NCI-H226 (cell line): ENCODE measurements at places on chromosomes 5 and 9.

- DNase-seq = peak; percentile 50
These were observed 4.9 kb upstream of the RARS1 start for GRCh38 chr5:168481330-168481788.

- peak; percentile 52 for DNase-seq
These were observed 168.5 kb upstream of the PIK3R1 start for GRCh38 chr5:68047035-68047434.

- DNase-seq = no peak
These were observed 32.1 kb downstream of the PDGFRB start for GRCh38 chr5:150123542-150123941.

GRCh38 chr9:2173170-2173569 lies 158.0 kb downstream of the SMARCA2 start:
- DNase-seq = no peak

DNA sequence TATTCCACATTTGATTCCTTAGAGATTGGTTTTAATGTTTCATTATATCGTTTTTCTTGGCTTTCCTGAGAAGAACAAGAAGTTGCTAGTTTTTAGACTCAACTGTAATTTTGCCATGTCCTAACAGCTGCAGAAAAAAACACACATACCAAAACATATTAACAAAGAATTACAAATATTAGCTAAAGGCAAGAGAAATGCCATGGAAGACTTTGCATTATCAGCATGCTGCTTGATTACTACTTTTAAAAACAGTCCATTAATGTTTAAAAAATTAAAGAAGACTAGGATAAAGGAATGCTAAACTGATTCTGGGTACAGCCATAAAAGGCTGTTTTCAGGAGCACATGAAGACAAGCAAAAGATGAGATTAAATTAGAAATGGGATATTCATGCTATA lies 20.5 kb upstream of the IFNE start:
- no peak for DNase-seq

DNA sequence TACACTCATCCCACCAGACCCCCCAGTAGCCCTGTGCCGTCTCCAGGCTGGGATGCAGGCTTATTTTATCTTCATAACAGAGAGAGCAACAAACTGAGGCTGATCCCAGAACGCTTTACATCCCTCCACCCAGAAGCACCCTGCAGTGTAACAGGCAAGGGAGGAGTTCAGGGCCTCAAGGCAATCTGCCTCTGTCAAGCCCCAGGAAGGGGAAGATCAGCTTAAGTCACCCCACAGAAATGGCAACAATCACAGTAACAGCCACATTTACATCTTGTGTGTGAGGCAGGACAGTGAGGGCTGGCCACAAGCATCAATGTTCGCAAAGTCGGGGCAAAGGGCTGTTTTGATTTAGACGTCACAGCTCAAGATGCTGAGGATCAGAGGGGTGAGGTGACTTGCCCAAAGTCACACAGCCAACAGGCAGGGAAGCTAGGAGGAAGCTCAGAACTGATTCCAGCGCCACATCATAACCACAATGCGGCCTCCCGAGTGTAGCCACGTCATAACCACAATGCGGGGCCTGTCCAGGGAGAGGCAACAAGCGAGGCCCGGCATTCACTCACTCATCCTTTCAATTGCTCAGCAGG lies 14.4 kb downstream of the STK10 start:
- peak; percentile 72 for DNase-seq

- DNase-seq = no peak
These were observed 23.0 kb downstream of the SLC36A1 start for GRCh38 chr5:151470439-151470838.

DNA sequence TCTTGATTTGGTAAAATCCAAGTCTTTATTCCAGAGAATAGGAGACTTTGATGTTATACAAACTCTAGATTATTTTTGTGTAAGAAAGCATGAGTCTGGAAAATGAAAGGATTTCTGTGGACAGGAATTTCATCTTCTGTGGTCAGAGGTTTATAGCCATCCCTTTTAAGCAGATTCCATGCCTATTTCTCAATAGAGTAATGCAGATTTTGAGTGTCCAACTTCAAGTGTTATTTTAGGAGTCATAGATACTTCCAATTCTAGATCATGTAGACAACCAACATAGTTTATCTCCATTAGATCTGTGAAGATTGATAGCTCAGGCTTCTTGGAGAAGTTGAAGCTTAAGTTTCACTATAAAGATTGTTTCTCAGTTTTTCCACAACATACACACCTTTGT lies 379.7 kb downstream of the PSAT1 start:
- DNase-seq = no peak

DNA sequence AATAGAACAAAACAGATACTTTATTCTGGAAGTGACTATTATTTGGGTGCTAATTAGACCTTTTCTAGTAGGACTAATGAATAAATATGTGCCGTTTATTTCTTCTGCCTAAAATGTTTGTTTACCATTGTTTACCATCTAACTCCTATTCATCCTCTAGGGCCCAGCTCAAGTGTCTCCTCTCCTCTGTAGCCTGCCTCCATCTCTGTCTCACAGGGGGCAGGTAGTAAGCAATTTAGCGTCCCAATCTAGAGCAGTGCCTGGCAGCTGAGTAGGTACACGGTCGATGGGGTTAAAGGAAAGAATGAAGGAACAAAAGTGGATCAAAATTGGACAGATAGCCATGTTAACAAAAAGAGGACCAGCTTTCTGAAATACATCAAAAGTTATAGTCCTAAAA lies 230.9 kb downstream of the SLF1 start:
- DNase-seq = no peak

GRCh38 chr9:13410566-13411031 lies 131.1 kb upstream of the MPDZ start:
- DNase-seq = peak; percentile 86

- no peak for DNase-seq
These were observed 36.3 kb upstream of the STX17 start for GRCh38 chr9:99870126-99870525.

DNA sequence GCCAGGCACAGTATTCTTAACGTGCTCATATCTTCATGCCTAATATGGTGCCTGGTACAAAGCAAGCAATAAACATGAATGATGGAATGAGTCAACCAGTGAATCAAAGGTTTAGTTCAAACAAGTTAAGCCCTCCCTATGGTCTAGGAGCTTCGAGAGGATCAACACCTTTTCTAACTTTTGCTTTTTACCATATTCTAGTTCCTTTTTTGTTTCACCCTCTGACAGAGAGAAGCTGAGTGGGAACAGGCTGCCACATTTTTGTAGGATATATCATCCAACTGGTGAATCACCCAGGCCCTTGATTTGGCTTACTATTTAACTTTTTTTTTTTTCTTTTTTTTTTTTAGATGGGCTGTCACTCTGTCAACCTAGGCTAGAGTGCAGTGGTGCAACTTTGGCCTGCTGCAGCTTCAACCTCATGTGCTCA lies 39.3 kb upstream of the TNC start:
- DNase-seq = peak; percentile 79

GRCh38 chr5:97172227-97172626 lies 10.8 kb downstream of the RIOK2 start:
- DNase-seq = no peak

GRCh38 chr5:5340206-5340729 lies 82.2 kb upstream of the ICE1 start:
- peak; percentile 89 for DNase-seq

GRCh38 chr9:129936222-129936621 lies 101.0 kb downstream of the USP20 start:
- DNase-seq = no peak

DNA sequence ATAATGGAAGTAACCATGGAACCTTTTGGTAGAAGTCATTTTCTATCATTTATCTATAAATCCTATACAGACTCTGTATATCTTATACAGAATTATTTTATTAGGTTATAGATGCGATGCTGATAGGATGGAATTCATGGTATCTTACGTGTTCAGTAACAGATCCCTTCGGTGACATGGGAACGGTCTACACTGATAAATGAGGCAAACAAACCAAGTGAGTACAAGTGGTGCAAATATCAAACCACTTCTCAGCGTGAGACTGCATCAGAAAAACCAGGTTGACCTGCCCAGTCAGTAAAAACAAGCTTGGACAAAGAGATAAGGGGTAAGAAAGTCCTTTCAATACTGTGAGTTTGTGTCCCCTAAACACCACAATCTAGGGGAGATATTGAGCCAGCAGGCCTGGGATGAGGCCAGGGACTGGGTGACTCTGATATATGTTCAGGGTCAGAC lies 215.5 kb downstream of the GAPVD1 start:
- no peak for DNase-seq

DNA sequence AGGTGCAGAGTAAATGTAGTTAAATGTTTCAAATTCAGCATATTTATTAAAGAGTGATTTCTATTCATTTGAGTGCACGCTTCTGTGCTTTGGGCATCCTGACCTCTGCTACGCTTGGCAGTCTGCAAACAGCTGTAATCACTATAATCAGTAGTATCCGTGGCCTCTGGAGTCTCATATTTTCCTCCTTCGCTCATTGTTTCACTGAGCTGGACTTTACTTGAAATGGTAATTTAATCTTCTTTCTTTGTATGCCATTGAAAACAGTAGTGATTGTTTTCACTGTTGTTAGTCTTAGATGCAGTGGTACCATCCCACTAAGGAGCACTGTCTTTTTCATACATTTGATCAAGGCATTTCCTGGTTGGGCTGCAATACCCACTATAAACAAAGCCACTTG lies 43.5 kb upstream of the CAVIN4 start:
- DNase-seq = no peak

DNA sequence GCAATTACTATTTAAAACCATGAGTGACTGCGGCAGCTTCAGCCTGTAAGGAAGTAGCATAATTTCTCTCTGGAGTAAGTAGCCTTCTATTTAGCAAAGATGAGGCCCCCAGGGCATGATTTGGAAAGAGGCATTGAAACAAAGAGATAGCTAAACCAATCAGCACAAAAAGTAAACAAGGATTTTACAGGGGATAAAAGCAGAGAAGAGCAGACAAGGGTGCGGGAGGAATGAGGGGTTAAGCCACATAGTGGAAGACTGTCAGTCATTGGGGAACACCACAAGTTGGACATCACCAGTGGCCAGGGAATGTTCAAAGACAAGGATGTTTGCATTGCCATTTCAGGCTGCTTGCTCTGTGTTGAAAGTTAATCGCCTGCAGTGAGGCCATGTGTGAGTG lies 24.0 kb upstream of the C5orf63 start:
- DNase-seq = no peak

DNA sequence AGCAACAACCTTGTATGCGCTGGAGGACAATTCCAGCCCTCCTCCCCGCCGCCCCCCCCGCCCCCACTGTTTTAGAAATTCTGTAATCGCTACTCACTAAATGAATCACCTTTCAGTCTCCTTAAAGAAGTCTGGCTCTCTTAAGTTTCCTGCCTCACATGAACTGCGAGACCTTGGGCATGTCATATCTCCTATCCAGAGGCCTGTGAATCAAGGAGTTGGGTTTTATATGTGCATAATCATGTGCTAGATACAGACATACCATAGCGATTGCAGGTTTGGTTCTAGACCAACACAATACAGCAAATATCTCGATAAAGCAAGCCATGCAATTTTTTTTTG lies 337 bp upstream of the DMAC1 start:
- DNase-seq = no peak

- DNase-seq = no peak
These were observed 152.2 kb upstream of the MPDZ start for GRCh38 chr9:13431692-13432091.

- DNase-seq = no peak
These were observed 7.6 kb downstream of the SLC36A3 start for GRCh38 chr5:151295791-151296477.

GRCh38 chr9:134930398-134930797 lies 12.7 kb upstream of the FCN1 start:
- DNase-seq = no peak

- DNase-seq = peak; percentile 51
These were observed 280.8 kb downstream of the AOPEP start for GRCh38 chr9:95007226-95007869.

- no peak for DNase-seq
These were observed 144.5 kb upstream of the NUDT12 start for GRCh38 chr5:103706939-103707682.

- no peak for DNase-seq
These were observed 1.0 kb upstream of the MXD3 start for GRCh38 chr5:177312649-177313181.

- DNase-seq = no peak
These were observed 35.5 kb downstream of the BICD2 start for GRCh38 chr9:92728831-92729734.

DNA sequence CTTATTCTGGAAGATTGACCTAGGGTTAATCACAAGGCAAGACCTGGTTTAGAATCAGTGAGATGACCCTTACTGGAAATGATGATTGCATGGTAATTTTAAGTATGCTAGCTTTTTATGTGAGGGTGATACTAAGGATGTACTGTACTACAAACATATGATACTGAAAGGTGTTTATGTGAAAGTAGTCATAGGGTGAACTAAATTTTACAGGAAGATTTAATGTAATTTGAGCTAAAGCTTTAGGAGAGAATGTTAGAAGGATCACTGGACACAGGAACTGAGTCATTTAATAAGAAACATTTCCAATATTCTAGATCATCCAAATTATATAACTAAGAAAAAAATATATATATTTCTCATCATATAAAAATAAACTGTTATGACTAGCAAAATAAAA lies 197.2 kb downstream of the COX7C start:
- DNase-seq = no peak
